DMS 273 treated with DMSO at 0.1 percent for 48 hours (cell line): ENCODE measurements at places on chromosomes 2 and 18.

- peak; percentile 14 for DNase-seq
These were observed 34.0 kb downstream of the CCDC195 start for GRCh38 chr2:224682134-224682533.

DNA sequence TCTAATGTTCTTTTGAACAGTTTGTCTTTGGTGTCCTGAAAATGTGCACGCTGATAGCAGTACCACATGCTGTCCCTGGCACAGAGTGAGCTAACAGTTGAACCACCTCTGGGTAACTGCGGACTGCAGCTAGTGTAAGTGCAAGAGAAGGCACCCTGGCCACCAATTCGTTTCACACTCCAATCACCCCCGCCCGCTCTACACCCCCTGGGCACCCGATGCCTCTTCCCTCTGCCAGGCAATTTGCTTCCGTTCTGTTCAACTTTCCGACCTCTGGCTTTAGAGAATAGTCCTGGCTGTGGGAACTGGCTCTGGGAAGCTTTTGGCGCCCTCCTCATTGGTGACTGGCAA is 1.4 kb downstream of the DOCK10 start:
- DNase-seq, result no peak

DNA sequence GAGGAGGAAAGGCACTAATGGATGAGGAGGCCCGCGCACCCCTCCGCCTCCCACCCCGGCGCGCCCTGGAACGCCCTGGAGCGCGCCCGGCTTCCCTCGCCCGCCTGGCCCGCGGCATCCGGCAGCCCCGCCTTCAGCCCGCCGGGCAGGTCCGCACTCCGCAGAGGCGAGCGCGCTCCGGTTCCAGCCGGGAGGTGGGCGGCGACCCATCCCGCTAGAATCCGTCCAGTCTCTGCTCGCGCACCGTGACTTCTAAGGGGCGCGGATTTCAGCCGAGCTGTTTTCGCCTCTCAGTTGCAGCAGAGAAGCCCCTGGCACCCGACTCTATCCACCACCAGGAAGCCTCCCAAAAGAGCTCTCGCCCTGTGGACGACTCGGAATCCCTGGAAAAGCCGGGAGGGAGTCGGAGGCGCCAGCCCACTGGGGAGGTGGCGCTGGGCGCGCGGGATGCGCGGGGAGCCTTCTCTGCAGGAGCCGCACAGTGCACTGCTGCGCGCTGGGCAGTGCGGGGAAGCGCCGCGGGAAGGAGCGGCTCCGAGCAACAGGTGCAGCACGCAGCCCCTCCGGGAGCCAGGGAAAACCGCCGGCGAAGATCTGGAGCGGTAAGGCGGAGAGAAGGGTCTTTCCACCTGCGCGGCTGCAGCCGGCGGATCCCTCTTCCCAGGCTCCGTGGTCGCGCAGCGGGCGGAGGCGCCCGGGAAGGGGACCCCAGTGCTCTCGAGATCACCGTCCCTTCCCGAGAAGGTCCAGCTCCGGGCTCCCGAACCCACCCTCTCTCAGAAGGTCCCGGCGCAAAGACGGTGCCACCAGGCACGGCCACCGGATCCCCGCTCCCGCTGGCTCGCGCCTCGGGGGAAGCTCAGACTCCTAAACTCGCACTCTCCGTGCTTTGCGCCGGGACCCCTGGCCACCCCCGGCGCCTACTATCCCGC is at the start of gene GALR1:
Gene GALR1, plus strand, starts transcription at position 280 of the 932 bp plus-strand sequence. CDS start 701 bp downstream, outside the sequence.
- no peak for DNase-seq

GRCh38 chr2:223121283-223121682 is 69.3 kb downstream of the KCNE4 start:
- DNase-seq, result no peak

DNA sequence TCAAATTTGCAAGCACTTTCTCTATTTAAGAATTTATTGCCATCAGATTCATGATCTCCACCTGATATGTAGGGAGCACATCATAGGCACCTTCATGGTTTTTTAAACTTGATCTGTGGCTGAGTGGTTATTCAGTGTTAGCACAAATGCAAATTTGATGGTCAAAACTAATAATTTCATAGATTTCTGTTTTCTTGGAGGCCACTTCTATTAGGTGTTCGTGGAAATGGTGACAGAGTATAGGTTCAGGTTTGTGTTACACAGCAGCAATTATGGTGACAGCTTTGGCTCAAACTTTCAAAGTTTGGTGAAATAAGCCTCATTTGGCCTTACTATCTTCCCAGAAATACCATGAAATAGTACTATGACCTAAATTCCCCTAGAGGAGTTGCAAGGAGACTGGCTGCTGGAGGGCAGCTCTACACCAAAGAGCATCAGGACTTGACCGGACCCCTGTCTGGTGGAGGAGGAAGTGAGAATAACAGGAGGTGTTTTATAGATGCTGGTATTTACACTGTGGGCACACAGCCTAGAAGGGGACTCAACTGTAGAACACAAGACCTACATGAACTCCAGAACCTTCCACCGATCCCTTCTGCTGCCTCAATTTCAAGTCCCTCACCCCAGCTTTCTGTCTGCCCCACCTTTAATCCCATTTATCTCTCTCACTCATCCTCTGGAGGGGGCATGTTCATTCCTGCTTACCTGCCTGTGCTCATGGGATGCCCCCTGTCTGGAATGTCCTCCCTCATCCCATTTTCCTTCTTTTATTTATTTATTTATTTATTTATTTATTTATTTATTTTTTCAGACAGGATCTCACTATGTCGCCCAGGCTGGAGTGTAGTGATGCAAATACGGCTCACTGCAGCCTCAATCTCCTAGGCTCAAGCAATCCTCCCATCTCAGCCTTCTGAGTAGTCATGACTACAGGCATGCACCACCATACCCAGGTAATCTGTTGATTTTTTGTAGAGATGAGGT is 132.9 kb upstream of the SIX2 start:
- no peak for DNase-seq

DNA sequence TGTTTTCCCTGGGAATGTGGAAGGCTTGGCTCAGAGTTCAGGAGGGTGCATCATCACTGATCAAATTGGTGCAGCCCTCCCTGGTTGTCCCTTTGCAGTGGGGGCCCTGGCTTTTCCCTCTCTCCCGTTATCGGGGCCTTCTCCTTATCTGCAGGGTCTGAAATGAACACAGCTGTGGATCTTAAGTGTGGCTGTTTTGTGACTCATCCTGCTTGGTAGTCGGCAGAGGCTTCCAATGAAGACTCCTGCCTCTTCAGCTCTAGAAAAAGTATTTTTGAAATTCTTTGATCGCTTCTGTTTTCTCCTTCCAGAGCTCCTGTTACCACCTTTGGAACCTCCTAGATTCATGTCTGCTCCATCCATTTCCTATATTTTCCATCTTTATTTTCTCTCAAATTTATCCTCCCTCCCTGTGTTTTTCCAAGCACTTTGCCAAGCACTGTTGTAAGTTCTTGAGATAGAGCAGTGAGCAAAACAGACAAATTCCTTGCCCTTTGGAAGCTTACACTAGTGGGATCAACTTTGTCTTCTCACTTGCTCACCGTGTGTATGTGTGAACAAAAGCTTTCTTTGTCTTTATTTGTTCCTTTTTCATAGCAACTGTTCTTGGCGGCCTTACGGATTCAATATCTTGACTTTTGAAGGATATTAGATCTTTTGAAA is 45.7 kb downstream of the RALB start:
- no peak for DNase-seq

DNA sequence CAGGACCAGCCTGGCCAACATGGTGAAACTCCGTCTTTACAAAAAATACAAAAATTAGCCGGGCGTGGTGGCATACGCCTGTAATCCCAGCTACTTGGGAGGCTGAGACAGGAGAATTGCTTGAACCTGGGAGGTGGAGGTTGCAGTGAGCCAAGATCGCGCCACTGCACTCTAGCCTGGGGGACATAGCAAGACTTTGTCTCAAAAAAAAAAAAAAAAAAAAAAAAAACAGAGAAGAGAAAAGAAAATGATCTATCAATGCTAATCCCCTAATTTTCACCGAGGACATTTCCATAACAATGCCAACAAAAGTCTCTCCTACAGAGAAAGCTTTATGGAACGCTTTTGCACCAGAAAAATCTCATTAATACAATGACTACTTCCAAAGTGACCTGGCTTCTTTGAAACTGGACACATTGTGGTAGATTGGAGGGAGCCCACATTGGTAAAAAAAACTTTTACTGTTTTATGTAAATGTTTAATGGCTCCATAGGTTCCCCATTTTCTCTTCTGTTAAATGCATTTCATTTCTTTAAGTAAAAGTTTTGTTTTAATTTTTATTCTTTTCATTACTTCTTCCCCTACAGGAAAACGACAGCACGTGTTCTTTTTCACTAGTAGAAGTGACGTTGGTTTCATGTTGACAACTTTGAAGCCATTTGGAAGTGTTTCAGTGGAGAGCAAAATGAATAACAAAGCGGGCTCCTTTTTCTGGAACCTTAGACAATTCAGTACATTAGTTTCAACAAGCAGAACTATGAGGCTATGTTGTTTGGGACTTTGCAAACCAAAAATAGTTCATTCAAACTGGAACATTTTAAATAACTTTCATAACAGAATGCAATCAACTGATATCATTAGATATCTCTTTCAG is 888 bp downstream of the FASTKD2 start:
- DNase-seq, result no peak

DNA sequence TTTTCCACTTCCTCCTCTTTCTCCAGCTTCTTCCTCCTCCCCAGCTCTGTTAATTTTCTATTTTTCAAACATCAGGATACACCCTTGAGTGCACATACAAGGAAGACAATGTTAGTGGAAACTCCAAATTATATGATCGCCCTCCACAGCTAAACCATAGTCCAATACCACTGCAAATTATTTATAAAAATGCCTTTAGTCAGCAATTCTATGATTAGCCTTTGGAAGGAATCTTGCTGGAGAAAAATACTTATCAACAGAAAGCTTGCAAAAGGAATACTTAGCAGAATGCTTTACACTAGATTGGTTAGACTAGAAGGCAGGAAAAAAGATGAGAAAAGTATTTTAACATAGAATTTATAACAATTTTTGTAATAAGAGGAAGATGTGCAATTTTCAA is 178.9 kb downstream of the FAM124B start:
- no peak for DNase-seq

DNA sequence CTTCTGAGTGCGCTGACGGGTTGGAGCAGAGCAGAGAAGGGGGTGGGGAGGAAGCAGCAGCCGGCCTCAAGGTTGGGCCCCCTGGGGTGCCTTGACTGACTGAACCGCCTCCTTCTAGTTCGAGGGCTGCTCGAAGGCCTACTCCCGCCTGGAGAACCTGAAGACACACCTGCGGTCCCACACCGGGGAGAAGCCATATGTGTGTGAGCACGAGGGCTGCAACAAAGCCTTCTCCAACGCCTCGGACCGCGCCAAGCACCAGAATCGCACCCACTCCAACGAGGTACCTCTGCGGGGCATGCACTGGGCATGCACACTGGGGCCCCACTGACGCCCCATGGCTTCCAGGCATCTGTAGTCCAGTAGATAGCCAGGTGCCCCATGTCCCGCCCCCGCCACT is 246.9 kb downstream of the GLI2 start:
- DNase-seq, result no peak

GRCh38 chr2:1816414-1816911 is 72.1 kb upstream of the PXDN start:
- no peak for DNase-seq

GRCh38 chr2:60819155-60819862 is 62.1 kb upstream of the REL start:
- no peak for DNase-seq

GRCh38 chr2:121498731-121499130 is 31.9 kb upstream of the RNU4ATAC start:
- no peak for DNase-seq

DNA sequence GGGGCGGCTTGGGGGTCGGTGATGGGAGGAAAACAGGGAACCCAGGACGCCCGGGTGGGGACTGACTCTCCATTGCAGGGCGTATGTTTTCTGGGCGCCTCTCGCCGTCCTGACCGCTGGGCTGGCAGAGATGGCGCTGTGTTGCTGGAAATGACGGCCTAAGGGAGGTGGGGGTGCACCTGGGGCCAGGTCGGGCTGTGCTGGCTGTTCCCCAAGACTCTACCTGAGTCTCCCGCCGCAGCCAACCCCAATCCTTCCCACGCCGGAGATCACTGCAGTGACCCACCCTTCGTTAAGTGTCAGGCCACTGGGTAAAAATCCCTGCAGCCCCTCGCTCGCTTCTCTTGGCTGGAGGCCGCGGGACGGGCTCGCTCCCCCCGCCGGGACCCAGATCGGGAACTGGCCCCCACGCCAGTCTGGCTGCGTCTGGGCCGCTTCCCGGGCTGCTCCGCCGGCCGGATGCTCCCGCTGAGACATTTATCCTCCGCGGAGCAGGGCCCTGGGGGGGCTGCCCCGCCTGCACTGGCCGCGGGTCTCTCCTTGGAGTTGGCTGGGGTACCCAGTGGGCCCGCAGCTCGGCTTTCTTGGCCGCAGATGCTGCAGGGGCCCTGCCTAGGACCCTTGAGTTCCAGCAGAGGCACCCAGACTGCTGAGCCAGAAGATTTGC is 7.8 kb upstream of the ARMC9 start:
- no peak for DNase-seq

DNA sequence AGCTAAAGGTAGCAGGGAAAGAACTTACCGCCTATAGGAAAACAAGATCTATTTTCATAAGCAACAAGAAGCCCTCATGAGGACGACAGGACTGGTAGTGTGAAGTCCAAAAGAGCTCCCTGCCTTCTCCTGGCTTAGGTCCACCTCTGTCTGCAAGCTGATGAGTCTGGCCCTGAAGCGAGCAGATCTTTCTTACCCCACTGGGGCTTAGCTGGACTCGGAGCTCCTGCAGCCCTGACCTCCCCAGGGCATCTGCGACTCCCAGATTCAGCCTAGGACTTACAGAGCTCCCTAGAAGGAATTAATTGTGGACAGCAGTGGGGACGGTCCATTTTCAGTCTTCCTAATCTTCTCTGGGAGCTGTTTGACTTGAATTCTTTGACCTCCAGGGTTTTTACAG is 53.7 kb downstream of the MCFD2 start:
- DNase-seq, result no peak

GRCh38 chr18:45449418-45450227 is 165.7 kb upstream of the SLC14A2 start:
- DNase-seq, result no peak

DNA sequence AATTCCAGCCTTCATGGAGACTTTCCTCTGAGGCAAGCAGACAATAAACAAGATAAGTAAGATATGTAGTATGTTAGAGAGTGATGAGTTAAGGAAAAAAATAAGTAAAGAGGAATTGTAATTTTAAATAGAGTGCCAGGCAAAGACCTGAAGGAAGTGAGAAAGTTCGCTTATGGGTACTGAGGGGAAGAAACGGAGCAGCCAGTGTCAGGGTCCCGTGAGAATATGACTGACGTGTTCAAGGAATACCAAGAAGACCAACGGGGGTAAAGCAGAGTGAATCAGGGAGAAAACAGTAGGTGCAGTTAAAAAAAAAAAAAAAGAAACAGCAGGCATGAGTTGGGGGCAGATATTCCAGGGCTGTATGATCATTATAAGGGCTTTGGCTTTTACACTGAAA is 45.1 kb downstream of the ARHGEF33 start:
- DNase-seq, result no peak
